ENCODE measurements at places on chromosomes 2 and 18.

DNA sequence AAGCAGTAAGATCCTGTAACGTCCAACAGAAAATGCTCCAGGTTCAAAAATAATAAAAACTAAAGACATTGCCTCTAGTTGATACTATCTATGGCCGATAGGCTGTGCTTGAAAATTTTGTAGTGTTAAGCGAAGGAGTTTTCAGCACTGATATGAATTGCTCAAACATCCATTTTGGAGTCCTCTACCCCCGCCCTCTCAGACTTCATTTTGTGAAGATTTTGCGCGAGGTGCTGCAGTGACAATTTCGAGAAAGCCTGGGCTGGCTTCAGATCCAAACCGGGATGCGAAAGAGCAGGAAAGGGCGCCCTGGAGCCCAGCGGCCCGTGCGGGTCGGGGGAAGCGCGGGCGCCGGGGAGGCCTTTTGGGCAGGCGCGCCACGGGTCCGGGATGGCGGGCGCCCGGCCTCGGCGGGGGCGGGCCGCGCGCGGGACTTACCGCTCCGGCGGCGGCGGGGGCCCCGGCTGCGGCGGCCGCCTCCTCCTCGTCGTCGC lies 1.8 kb downstream of the SP3 start:
- DNase-seq = peak; percentile 80

DNA sequence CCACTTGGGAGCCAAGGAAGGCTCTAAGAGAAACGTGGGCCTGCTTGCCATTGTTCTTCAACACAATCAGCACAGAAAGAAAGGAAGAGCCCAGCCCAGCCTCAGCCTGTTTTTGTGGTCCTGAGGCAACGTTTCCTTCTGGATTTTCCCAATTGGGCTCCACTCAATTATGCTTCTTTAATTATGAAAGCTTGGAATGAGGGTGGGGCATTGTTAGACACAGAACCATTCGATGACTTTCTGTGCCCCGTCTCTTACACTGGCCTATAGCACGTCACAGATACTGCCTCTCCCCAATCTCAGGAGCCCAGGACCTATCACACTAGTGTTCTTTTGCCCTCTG lies 207.4 kb downstream of the ZFP36L2 start:
- DNase-seq = no peak

- DNase-seq = no peak
These were observed 61.8 kb downstream of the TBC1D8 start for GRCh38 chr2:101089419-101089818.

DNA sequence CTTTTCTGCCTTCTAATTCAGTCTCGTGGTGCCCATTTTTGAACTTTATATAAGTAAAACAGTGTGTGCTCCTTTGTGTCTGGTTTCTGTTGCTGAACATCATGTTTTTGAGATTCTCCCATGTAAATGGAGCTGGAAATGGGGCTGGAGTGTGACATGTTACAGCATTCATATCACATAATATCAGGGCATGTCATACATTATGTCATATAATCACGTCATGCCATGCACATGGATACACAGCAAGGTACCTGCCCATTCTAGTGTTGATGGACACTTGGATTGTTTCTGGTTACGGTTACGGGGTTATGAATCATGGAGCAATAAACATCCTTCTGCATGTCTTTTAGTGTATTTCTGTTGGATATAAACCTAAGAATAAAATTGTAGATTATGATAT lies 117.1 kb upstream of the MYT1L start:
- DNase-seq = no peak

GRCh38 chr18:45245091-45245511 lies 370.2 kb upstream of the SLC14A2 start:
- DNase-seq = no peak

DNA sequence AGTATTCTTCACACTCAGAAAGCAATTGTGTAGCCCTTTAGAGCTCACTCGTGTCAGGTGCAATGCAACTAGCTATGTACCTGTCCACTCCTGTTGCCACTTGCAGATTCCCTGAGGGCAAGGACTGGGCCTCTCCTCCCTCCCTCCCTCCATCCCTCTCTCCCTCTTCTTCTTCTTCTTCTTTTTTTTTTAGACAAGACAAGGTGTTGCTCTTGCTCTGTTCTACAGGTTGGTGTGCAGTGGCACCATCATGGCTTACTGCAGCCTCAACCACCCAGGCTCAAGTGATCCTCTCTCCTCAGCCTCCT lies 119.7 kb downstream of the ACKR3 start:
- DNase-seq = no peak

DNA sequence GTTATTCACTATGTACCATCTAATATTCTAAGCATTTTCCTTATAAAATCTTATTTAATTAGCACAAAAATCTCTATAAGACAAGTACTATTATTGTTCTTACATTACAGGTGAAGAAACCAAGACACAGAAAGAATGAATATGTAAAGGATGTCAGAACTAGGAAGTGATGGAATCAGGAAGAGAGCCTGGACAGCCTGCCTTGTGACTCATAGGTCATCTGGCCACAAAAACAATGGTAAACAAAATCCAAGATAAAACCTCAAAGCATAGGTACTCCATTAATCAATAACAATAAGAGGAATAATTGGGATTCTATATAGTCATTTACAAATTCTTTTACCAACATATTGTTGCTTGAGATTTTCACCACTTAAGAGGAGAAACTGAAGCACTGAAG lies 505.4 kb upstream of the PIK3C3 start:
- no peak for DNase-seq

- DNase-seq = no peak
These were observed 9.1 kb upstream of the LCLAT1 start for GRCh38 chr2:30437809-30438548.

GRCh38 chr2:58635801-58636375 lies 394.8 kb upstream of the FANCL start:
- no peak for DNase-seq

DNA sequence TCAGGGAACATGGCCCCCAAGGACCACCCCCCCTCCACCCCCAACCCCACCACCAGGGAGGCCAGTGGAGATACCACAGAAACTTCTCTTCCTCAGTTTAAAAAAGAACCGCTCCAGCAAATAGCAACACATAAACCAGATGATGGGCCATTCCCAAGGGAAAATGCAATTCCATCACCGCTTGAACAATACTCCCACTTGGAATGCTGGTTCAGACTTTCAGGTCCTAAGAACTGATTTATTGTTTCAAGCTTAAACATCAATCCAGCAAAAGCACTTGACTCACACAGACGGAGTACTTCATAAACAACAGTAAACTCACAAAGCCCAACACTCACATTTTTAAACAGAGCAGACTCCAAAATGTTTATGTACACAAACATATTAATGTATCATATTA lies 6.9 kb downstream of the HDAC4 start:
- DNase-seq = no peak

GRCh38 chr2:148876202-148876594 lies 1.2 kb downstream of the KIF5C start:
- peak; percentile 15 for DNase-seq

GRCh38 chr2:189866296-189866695 lies 82.0 kb downstream of the PMS1 start:
- DNase-seq = no peak

Measured in CD4-positive, alpha-beta T cell treated with Interleukin-17A for 1 hour (primary cell).